ENCODE measurements at places on chromosomes 2 and 18.

GRCh38 chr18:59229701-59230443, 9.9 kb downstream of the GRP start:
- no peak overlapping the region for H3K27ac ChIP-seq
- H3K27me3 ChIP-seq = no peaks in the 10 kb centered on the region
- no peak for DNase-seq
- H3K4me3 ChIP-seq = no peak overlapping the region
- no peaks in the 10 kb centered on the region for H3K36me3 ChIP-seq

DNA sequence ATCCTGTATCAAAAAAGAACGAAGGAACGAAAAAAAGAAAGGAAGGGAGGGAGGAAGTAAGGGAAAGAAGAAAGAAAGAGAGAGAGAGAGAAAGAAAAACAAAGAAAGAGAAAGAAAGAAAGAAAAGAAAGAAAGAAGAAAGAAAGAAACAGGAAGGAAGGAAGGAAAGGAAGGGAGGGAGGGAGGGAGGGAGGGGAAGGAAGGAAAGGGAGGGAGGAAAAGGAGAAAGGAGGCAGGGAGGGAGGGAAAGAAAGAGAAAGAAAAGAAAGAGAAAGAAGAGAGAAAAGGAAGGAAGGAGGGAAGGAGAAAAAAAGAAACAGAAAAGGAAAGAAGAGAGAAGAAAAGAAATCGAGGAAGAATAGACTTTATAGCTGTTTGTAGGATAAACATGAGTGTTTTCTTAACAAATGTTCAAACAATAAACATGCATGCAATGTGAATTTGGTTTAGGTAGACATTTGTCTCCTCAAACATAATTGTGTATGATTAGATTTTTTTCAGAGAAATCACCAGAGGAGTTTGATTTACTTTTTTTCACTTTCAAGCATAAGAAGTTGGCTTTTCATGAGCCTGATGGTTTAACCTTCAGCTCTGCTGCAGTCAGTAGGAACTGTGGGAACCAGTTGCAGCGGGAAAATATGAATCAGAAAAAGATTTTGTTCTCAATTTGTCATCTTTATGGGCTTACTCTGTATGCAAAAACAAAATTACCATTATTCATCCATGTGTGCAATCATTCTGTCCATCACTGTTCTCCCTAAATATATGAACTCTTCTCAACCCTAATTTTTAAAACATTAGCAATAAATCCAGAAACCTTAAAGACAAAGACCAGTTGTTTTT, 71.6 kb downstream of the PRKRA start:
- H3K27me3 ChIP-seq = no peaks in the 10 kb centered on the region
- H3K36me3 ChIP-seq = no peaks in the 10 kb centered on the region
- H3K27ac ChIP-seq = no peak overlapping the region
- no peak overlapping the region for H3K4me3 ChIP-seq
- no peak for DNase-seq

DNA sequence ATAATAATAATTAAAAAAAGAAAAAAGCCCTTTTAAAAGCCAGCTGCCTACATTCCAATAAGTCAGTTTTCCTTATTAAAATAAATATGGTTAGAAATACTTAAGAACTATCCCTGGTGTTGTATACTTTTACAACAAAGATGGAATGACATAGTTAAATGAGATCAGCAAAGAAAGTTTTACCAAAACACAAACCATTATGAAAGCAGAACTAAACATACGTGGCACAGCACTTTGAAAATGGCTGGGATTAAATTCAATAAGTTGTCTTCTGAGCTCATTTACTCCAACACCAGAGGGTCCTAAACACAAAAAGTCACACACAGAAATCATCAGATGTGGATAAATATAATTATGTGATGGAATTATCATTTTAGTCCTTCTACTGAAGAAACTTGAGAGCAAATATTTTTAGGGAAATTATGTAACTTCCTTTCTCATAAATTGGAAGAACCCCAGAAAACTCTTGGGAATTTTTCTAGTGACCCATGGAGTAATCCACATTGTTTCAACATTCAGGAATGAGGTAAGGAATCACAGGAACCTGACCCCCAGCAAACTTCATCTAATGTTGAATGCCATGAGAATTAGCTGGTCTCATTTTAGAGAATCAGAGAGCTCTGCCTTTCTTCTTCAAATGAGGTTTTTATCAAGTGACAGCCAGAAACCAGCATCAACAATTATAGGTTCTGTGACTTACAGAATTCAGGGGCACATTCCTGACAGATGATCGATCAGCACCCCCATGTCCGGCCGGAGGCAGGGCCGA, 11.5 kb upstream of the TMEM237 start:
- H3K27me3 ChIP-seq = no peaks in the 10 kb centered on the region
- no peaks in the 10 kb centered on the region for H3K36me3 ChIP-seq
- DNase-seq = no peak
- H3K4me3 ChIP-seq = no peak overlapping the region
- no peaks in the 10 kb centered on the region for H3K4me1 ChIP-seq
- peak overlapping the region; percentile 51 for H3K27ac ChIP-seq

DNA sequence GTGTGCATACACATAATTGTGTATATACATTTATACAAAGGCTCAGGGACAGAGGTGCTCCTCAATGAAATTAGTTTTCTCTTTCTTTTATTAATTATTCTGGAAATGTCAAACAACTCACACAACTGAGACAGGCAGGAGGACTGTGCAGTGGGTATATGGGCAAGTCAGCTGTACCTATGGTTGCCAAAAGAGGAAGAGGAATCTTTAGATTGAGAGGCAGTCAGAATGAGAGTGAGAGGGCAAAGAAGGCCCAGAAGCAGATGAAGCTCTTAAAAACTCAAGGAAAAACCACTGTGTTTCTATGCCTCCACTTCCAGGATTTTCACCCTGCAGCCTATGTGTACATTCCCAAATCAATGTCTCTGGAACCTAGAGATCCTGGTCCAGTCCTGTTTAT, 79.1 kb downstream of the CACNB4 start:
- H3K27me3 ChIP-seq = no peaks in the 10 kb centered on the region
- no peak overlapping the region for H3K27ac ChIP-seq
- H3K4me3 ChIP-seq = no peak overlapping the region
- DNase-seq = no peak

DNA sequence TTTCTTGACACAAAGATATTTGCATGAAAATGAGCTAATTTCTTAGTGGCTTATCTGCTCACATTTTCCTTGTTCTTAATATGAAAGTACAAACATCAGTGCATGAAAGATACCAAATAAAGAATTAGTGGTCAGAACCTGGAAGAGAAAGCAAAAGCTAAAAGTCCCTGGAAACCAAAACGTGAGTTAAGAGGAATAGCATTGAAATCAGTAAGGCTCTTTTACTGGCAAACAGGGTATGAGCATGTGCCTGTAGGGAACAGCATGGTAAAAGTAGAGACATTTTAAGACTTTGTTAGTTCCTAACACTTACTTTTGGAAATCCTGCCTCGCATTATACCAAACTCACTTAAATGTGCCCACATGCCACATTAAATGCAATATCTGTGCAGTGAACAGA, 31.9 kb upstream of the CWC22 start:
- no peaks in the 10 kb centered on the region for H3K36me3 ChIP-seq
- no peaks in the 10 kb centered on the region for H3K4me1 ChIP-seq
- no peak overlapping the region for H3K27ac ChIP-seq
- no peak overlapping the region for H3K4me3 ChIP-seq
- H3K27me3 ChIP-seq = no peaks in the 10 kb centered on the region

DNA sequence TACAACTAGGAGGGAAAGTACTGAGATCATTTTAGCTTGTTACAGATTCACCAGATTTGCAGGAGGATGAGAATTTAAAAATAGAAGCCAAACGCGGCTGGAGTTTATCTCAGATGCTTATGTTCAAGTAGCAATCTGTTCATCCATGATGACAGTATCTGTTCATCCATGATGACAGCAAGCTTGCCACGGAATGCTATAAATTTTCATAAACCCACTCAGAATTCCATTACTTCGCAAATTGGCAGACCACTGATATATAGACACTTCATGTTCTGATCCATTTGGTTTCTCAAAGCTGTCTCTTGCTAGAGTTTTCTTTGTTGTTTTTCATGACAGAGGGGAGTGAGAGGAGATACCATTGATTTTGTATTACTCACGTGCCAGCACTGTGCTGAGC, 84.2 kb downstream of the GAREM1 start:
- peaks cover 4% of the 10 kb centered on the region for H3K4me1 ChIP-seq
- no peak for DNase-seq
- no peak overlapping the region for H3K4me3 ChIP-seq
- no peaks in the 10 kb centered on the region for H3K27me3 ChIP-seq
- H3K36me3 ChIP-seq = no peaks in the 10 kb centered on the region
- no peak overlapping the region for H3K27ac ChIP-seq

All from aorta (tissue), 5 donors.